Activated CD4-positive, alpha-beta T cell treated with anti-CD3 and anti-CD28 coated beads, Interleukin-2, Interleukin-6, amounts not matched to agents 100 ng/mL and 50 ng/mL, durations not matched to agents 16 hours and 8 hours (primary cell): ENCODE measurements at places on chromosomes 7 and 10.

DNA sequence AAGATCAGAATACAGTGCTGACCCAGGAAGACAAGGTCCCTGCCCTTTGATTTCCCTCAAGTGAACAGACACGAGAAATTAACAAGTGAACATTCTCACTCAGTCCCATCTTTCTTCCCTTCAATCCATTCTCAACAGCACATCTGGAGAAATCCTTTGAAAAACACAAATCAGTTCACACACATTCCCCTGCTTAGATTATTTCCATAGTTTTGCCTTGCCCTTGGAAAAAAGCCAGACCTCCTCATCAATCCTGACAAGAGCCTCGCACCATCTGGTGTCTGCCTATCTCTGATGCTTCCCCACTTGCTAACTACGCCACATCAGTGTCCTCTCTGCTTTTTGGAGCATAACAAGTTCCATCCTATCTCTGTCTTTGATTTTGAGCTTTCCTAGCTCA, 94.4 kb upstream of the KIAA1217 start:
- no peak for DNase-seq

- DNase-seq: no peak
Observed at GRCh38 chr7:47875998-47876744, 72.1 kb downstream of the PKD1L1 start.

DNA sequence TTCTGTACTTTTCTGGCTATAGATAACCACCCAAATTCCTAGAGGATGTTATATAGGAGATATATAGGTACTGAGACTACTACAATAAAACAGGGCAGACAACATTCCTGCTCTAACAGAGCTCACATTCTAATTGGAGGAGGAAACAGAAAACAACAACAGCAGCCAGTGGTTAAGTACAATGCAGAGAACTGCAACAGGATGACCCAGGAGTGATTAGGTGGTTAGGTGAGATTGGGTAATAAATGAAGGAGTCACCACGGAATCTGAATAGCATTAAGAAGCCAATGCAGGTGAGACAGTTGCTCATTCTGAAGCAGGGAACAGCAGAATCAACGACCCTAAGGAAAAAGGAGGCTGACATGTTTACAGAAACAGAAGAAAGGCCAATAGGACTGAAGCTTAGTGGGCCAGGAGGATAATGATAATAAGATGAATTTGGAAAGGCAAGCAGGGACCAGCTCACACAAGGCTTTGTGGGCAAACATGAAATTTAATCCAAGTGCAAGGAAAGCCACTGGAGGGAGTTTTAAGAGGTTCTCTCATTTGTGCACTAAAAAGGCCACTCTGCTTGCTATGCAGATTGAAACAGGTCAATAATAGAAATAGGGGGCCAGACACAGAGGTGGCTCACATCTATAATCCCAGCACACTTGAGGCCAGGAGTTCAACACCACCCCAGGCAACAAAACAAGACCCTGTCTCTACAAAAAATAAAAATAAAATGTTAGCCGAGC, 16.9 kb upstream of the REEP3 start:
- DNase-seq: no peak

GRCh38 chr10:131464789-131465188, 153.3 kb upstream of the TCERG1L start:
- no peak for DNase-seq

- no peak for DNase-seq
Observed at GRCh38 chr10:118339111-118339510, 3.0 kb downstream of the FAM204A start.

DNA sequence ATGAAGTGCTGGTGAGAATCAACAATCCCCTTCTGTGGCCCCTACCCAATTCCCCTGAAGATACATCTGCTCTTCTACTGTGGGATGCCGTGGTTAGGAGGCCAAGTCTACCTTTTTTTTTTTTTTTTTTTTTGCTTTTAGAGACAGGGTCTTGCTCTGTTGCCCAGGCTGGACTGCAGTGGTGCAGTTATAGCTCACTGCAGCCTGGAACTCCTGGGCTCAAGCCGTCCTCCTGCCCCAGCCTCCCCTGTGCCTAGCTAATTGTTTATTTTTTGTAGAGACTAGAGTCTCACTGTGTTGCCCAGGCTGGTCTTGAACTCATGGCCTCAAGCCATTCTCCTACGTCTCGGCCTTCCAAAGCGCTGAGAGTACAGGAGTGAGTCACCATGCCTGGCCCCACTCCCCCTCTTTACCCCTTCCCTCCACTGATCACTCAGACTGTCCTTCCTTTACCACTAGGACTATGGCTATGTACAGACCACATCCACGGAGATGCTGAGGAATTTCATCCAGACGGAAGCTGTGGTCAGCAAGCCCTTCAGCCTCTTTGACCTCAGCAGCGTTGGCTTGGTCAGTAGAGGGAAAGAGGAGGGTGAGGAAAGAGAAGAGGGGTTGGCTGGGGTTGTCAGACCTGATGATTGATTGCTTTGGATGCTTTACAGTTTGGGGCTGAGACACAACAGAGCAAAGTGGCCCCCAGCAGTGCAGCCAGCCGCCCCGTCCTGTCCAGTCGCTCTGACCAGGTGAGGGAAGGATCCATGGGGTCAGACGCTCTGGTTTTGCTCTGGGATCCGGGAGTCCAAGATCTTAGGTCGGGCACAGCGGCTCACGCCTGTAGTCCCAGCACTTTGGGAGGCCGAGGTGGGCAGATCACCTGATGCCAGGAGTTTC, 1.8 kb downstream of the AP4M1 start:
- no peak for DNase-seq

- no peak for DNase-seq
Observed at GRCh38 chr10:85319826-85320225, 991.4 kb downstream of the CCSER2 start.

DNA sequence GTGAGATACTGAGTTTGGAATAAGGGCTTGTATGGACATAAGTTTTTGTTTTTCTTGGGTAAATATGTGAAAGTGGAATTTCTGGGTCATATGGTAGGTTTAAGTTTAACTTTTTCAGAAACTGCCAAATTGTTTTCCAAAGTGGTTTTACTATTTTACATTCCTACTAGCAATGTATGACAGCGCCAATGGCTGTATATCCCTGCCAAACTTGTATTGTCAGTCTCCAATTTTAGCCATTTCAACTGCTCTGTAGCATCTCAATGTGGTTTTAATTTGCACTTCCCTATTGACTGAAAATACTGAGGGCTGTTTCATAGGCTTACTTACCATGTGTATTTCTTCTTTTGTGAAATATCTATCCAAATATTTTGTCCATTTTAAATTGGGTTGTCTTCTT, 90.5 kb upstream of the ZNF32 start:
- no peak for DNase-seq

GRCh38 chr7:26369593-26369992, 77.9 kb downstream of the SNX10 start:
- peak; percentile 65 for DNase-seq

DNA sequence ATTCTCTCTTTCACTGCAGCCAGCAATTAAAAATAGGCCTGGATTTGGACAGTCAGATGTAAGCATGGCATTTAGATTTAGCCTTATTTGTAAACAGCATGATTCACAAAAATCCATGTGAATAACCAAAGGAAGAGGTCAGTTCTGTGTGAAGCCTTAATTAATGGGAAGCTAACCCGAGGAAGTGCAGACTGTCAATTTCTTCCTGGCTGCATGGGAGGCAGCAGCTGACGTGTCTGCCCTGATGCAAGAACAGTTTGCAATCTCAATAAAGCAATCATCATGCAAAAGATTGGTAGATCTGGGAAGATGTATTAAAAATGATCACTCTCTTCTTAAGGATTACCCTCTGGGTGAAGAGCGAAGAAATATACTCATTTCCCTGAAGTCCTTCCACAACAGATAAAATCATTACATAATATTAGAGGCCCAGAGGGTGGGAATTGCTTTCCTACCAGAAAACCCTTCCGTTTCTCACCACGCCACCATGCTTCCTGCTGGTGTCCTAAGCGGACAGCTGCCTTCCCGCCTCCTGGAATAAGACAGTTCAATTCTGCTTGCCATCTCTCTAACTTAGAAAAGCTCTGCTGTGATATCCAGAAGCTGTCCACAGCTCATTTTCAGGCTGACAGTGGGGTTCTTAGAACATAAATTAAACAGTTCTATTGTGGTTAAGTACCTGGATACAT, 526.7 kb upstream of the NRP1 start:
- no peak for DNase-seq

DNA sequence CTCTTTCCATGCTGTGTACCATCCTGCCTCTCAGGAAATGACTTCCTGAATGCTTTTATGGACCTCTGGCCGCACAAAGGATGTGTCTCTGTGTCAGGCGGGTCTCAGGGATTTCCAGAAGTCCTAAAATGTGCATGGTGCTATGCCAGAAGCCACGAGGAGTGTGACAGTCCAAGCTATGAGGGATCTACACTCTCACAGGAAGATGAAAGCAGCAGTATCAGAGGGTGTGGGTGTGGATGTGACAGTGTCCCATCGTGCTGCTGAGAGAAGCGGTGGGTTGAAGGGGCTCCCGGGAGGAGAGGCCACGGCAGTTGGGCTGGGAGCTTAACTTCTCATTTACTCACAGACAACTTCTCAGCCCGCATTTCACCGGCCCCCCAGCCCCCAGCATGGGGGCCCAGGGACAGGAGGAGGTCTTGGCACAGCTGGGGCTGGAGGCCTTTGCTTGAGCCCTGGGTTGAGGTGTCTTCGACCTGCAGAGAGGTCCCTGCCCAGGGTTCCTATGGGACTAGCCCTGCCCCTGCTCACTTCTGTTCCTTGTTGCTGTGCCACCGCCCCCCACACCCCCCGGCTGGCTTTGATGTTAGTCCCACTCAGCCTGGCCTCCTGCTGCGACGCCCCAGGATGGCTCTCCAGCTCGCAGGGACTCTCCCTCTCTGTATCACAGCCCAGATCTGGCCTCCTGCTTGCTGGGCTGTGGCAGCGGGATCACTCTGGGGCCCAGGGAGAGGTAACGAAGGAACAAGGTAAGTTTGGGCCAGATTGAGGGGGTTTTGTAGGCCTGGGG, 30.8 kb upstream of the EMX2 start:
- DNase-seq: no peak

DNA sequence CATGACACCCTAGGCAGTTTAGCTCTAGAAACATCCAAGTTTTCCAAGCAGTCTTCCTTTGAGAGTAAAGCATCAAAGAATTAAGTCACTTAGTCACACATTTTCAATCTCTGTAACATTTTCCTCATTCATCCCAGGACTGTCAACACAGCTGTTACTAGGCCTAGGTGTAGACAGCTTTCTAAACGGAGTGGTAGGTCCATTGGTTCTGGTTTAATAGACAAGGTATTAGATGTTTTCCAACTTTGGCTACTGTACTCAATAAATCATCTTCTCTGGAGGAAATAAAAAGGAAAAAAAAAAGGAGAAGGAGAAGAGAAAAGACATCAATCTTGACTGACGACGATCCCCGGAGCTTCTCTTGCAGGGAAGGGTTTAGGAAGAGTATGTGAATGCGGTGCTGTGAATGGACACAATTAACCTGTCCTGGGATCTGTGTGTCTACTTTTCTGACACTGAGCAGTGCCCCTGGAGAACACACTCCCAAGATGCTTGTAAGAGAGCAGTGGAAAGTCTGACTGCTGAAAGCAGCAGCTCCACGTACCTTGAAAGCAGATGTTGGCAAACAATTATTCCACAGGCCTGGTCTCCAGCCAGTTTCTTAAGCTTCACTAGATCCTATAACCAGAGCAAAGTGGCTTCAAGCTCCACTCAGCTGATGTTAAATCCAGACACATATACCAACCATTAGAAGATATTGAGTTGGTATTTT, 59.1 kb downstream of the CXCL12 start:
- DNase-seq: no peak

- no peak for DNase-seq
Observed at GRCh38 chr7:51186531-51186930, 130.1 kb downstream of the COBL start.

DNA sequence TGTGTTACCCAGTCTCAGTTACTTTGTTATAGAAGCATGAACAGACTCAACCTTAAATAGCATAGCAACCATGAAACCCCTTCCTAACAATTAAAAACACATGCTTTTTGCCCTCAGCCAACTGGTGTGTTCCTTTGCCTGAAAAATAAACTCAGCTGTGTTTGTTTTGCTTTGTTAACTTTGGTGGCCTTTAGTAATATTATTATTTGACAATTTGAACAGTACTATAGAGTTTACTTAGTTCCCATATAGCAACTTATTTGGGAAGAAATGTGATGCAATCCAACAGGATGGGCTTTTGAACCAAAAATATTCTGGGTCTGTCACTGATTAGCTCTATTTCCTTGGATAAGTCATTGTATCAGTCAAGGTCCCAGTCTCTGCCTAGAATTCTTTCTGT, 22.5 kb upstream of the MKLN1 start:
- DNase-seq: no peak

DNA sequence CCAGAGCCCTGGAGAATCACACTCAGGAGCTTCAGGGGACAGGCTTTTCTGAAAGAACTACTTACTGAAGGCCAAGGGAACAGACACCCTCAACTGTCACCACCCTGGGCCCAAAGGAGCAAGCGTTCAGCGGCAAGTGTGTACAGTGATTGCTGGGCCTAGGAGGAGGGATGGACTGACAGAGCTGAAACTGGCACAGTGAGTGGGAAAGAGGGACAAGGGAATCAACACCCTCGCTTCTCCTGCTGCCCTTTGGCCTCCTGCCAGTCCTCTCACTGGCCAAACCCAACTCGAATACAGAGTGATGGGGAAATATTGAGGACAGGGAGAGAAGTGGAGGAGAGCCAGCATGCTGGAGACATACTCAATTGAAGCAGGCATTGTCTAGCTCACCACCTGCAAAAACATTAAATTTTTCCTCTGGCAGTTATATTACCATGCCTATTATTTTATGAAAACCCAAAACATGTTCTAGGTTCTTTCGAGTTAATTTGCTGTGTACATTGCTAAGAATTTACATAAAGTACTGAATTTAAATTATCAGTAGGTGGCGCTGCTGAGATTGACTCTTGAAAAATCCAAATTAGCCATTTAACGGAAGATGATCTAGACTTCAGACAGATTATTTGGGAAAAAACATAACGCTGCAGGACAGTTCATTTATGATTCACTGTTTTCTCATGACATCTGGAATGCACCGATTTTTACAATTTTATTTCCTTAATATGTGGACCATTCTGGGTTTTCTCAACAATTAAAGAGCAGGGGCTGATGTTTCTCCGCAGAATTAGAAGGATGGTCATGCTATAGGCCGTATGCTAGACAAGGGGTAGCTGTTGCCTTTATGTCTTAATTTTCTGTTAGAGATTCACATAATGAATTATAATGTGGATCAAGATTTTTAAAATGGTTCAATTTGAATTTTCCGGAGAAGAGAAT, 14.7 kb upstream of the TMEM236 start:
- DNase-seq: peak; percentile 26

- DNase-seq: peak; percentile 80
Observed at GRCh38 chr7:157851501-157852067, 514.8 kb downstream of the DNAJB6 start.

GRCh38 chr10:48271047-48271730, 3.3 kb downstream of the FRMPD2 start:
- DNase-seq: no peak

DNA sequence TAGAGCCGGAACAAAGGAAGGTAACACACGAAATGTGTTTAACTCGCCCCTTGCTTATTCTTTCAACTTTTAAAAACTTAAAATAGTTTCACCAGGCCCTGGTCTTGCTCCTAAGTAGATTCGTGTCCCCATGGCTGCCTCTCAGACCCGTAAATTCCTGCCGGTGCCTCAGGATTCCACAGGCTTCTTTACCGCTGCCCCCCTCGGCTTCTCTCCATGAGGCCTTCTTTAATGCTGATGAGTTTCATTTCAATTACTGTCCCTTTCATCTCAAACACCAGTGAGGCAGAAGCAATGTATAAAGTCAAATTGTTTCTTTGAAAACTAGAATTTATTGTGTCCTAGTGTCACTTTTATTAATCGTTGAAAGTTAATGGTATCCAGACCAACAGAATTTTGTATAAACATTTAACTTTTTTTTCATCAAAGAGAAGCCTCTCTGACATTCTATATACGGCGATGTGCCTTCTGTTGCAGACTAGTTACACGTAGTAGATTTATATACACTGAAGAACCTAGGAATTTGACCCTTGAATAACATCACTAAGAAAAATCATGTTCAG, 225.2 kb downstream of the C7orf25 start:
- no peak for DNase-seq
